Activated T-helper 1 cell treated with anti-CD3 and anti-CD28 coated beads, Interleukin-12 subunit alpha, Interleukin-12 subunit beta, Interleukin-2, Interleukin-4 antibody, amounts not matched to agents 30 ng/mL and 10 ng/mL and 1 ng/mL, durations not matched to agents 14 hours and 24 hours and 36 hours (primary cell): ENCODE measurements at places on chromosomes 11 and 22. TPM values are rescaled to one million over a fixed set of nuclear protein-coding genes. Genes with fewer than 3 reads are reported as not detected.
A peak's percentile ranks its signal among the peaks of the same experiment; 100 is the strongest.

TCN1 gene
- not detected in 2 replicates for total RNA-seq

GRCh38 chr11:1178201-1178885, 20.6 kb downstream of the MUC5AC start:
- no peak overlapping the region for H3K27ac ChIP-seq
- H3K27me3 ChIP-seq, result no peaks in the 10 kb centered on the region
- no peaks in the 10 kb centered on the region for H3K36me3 ChIP-seq
- H3K4me3 ChIP-seq, result no peak overlapping the region
- H3K4me1 ChIP-seq, result no peaks in the 10 kb centered on the region

- no peaks in the 10 kb centered on the region for H3K36me3 ChIP-seq
- peaks cover 3% of the 10 kb centered on the region for H3K27me3 ChIP-seq
- DNase-seq, result no peak
- H3K4me1 ChIP-seq, result peaks cover 9% of the 10 kb centered on the region
- H3K4me3 ChIP-seq, result no peak overlapping the region
Observed at GRCh38 chr11:69400771-69401590, 80.5 kb upstream of the LINC01488 start.

- no peak overlapping the region for H3K4me3 ChIP-seq
- no peak overlapping the region for H3K27ac ChIP-seq
- DNase-seq, result no peak
Observed at GRCh38 chr11:1445741-1446445, 40.7 kb downstream of the MOB2 start.

CELF1 gene
- 148 and 155 TPM in 2 replicates for total RNA-seq

GTSE1 gene
- total RNA-seq, result 39.0 and 39.9 TPM in 2 replicates

- no peak overlapping the region for H3K4me3 ChIP-seq
- no peaks in the 10 kb centered on the region for H3K36me3 ChIP-seq
- H3K4me1 ChIP-seq, result no peaks in the 10 kb centered on the region
- peaks cover 43% of the 10 kb centered on the region for H3K27me3 ChIP-seq
- no peak overlapping the region for H3K27ac ChIP-seq
Observed at GRCh38 chr11:116581349-116581748, 191.4 kb downstream of the BUD13 start.

VSIG10L2 gene
- total RNA-seq, result not detected in 2 replicates

KDM2A gene
- 114 and 119 TPM in 2 replicates for total RNA-seq

BACE1 gene
- 0.13 and 0.27 TPM in 2 replicates for total RNA-seq

- H3K27me3 ChIP-seq, result peaks cover 21% of the 10 kb centered on the region
- H3K36me3 ChIP-seq, result no peaks in the 10 kb centered on the region
- H3K4me3 ChIP-seq, result no peak overlapping the region
Observed at GRCh38 chr22:35842954-35843353, 125.3 kb downstream of the APOL5 start.

DNA sequence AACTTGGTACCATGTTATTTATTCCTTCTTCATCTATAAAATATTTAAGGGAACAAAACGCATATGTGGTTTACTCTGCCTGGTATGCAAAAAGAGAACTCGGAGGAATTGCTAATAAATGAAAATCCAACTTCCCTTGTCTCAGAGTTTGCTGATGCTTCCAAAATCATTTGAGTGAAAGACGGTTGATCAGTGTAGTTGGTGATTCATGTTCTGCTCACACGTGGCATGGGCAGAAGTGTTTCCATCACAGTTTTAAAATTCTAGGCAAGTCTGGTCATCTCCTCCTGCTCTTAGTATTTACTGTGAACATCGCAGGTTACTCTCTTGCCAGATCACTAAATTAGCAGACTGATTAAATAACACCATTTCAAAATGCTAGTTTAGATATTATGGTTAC, 11.9 kb upstream of the PARVB start:
- no peak overlapping the region for H3K4me3 ChIP-seq
- H3K4me1 ChIP-seq, result no peaks in the 10 kb centered on the region
- no peaks in the 10 kb centered on the region for H3K36me3 ChIP-seq
- no peak for DNase-seq
- no peaks in the 10 kb centered on the region for H3K27me3 ChIP-seq

DNA sequence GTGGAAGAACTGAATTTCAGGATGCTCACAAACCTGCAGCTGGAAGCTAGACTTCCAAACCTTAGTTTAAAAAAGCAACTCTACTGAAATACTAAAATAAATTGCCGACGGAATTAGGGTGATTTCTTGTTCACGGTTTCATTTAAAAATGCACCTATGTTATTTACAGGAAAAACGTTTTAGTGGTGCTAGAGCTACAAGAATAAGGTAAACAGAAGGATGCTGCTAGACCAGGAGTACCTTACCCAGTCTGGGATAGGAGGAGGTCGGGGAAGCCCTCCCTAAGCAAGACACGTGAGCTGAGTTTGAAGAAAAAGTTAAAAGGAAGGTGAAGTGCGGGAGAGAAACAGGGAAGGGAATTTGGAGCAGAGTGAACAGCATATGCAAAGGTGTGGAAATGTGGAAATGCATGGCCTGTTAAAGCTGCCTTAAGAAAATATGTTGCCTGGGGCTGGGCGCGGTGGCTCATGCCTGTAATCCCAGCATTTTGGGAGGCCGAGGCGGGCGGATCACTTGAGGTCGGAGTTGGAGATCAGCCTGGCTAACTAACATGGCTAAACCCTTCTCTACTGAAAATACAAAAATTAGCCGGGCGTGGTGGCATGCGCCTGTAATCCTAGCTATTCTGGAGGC, 1.4 kb upstream of the FTH1 start:
- H3K27me3 ChIP-seq, result no peaks in the 10 kb centered on the region
- peaks cover 69% of the 10 kb centered on the region for H3K4me1 ChIP-seq
- peaks cover 25% of the 10 kb centered on the region for H3K36me3 ChIP-seq
- peak overlapping the region; percentile 89 for H3K27ac ChIP-seq
- H3K4me3 ChIP-seq, result peak overlapping the region; percentile 83
- DNase-seq, result no peak

- DNase-seq, result no peak
- H3K4me3 ChIP-seq, result no peak overlapping the region
- H3K27ac ChIP-seq, result no peak overlapping the region
- H3K4me1 ChIP-seq, result no peaks in the 10 kb centered on the region
- no peaks in the 10 kb centered on the region for H3K36me3 ChIP-seq
Observed at GRCh38 chr11:71139516-71140205, 112.7 kb downstream of the SHANK2 start.

RELT gene
- total RNA-seq, result 34.6 and 37.6 TPM in 2 replicates

DNA sequence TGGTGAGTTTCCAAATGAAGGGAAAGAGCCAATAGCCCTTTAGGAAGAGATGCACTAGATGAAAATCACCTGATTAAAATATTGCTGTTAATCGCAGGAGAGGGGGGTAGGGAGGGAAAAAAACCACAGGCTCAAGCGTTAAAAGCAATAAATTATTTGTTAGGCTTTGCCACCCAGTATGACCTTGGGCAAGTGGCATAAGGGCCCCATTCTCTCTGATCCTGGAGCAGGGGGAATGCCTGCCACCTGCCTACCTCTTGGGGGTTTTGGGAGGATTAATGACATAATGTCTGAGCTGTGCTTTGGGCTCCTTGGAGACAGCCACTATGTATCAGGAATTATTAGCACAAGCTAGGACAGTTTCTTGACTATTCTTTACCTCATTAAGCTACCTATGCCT, 80.0 kb downstream of the ZNRF3 start:
- no peaks in the 10 kb centered on the region for H3K4me1 ChIP-seq
- H3K27me3 ChIP-seq, result peaks cover 70% of the 10 kb centered on the region
- no peak for DNase-seq
- H3K4me3 ChIP-seq, result no peak overlapping the region
- H3K36me3 ChIP-seq, result no peaks in the 10 kb centered on the region
- H3K27ac ChIP-seq, result no peak overlapping the region

DNA sequence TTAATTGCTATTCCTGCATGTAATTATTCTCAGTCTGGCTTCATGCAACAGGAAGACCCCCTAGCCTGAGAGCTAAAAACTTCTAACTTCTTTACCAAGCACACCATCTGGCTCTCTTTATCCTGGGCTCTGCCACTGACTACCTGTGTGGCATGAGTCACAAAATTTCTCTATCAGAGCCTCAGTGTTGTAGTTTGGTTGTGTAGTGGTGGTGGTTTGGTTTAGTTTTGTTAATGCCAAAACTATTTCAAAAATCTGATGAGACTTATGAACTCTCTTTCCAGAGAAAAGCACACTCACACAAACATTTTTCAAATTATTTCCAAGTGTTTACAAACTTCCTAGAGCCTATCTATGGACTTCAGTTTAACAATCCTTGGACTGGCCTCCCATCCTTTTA, 7.5 kb upstream of the IL17RA start:
- peaks cover 31% of the 10 kb centered on the region for H3K27me3 ChIP-seq
- no peak for DNase-seq
- no peak overlapping the region for H3K4me3 ChIP-seq
- H3K36me3 ChIP-seq, result peaks cover 2% of the 10 kb centered on the region

GRCh38 chr11:70643642-70644041, 245.3 kb downstream of the CTTN start:
- peaks cover 4% of the 10 kb centered on the region for H3K27me3 ChIP-seq
- no peak overlapping the region for H3K4me3 ChIP-seq
- H3K4me1 ChIP-seq, result no peaks in the 10 kb centered on the region
- DNase-seq, result no peak
- no peak overlapping the region for H3K27ac ChIP-seq

DNA sequence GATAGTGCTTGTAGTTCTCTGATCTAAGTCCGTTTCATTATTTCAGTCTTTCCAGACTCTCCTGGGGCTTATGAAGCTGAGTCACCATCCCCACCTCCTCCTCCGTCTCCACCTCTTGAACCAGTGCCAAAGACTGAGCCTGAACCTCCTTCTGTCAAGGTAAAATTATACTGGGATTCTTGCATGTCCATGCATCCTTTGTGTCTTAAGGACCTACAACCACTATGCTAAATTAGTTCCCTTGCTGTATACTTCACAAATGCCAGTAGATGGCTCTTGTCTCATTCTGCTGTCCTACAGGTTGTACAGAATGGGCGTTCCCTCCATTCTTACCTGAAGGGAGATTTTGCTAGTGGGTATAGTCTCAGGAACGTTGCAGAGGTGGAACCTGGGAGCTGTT, 42.2 kb downstream of the POLD3 start:
- H3K4me3 ChIP-seq, result no peak overlapping the region
- H3K27me3 ChIP-seq, result no peaks in the 10 kb centered on the region
- H3K27ac ChIP-seq, result no peak overlapping the region
- peaks cover 62% of the 10 kb centered on the region for H3K36me3 ChIP-seq
- DNase-seq, result no peak

- H3K4me1 ChIP-seq, result peaks cover 39% of the 10 kb centered on the region
- DNase-seq, result no peak
- peaks cover 12% of the 10 kb centered on the region for H3K27me3 ChIP-seq
- H3K4me3 ChIP-seq, result no peak overlapping the region
Observed at GRCh38 chr11:88534185-88534584, 196.6 kb upstream of the CTSC start.

OPCML gene
- total RNA-seq, result not detected in 2 replicates

- peak overlapping the region; percentile 77 for H3K4me3 ChIP-seq
- H3K4me1 ChIP-seq, result peaks cover 70% of the 10 kb centered on the region
- no peaks in the 10 kb centered on the region for H3K27me3 ChIP-seq
- peaks cover 20% of the 10 kb centered on the region for H3K36me3 ChIP-seq
Observed at GRCh38 chr11:123407130-123407995, 22.7 kb upstream of the GRAMD1B start.

GRCh38 chr22:30212363-30212995, 34.1 kb downstream of the LIF start:
- peak overlapping the region; percentile 4 for H3K4me3 ChIP-seq
- peaks cover 54% of the 10 kb centered on the region for H3K4me1 ChIP-seq
- peak overlapping the region; percentile 81 for H3K27ac ChIP-seq
- no peak for DNase-seq
- no peaks in the 10 kb centered on the region for H3K36me3 ChIP-seq

E2F8 gene
- total RNA-seq, result 25.6 and 28.2 TPM in 2 replicates

DNA sequence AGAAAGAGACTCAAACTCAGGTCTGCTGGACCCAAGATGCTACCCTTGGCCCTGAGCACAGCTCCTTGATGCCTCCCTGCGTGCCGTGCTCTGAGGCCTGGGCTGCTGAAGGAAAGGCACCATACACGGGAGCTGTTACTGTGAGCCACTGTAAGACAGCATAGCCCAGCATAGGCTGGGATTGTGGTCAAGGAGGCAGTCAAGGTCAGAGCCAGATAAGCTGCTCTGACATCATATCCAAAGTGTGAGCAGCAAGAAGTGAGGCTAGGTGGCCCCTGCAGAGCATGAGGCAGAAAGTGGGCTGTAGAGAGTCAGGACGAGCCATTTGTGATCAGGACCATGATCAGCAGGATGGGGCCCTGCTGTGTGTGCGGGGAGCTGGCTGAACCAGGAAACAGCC, 7.7 kb downstream of the SLC22A8 start:
- DNase-seq, result no peak
- H3K27ac ChIP-seq, result no peak overlapping the region
- no peak overlapping the region for H3K4me3 ChIP-seq
- H3K4me1 ChIP-seq, result no peaks in the 10 kb centered on the region
- peaks cover 8% of the 10 kb centered on the region for H3K27me3 ChIP-seq

GRCh38 chr11:84607975-84608836, 1018.9 kb downstream of the DLG2 start:
- H3K27ac ChIP-seq, result no peak overlapping the region
- no peak for DNase-seq
- H3K4me3 ChIP-seq, result no peak overlapping the region
- no peaks in the 10 kb centered on the region for H3K27me3 ChIP-seq
- H3K4me1 ChIP-seq, result no peaks in the 10 kb centered on the region

PRDX5 gene
- total RNA-seq, result 89.0 and 100 TPM in 2 replicates

GRCh38 chr22:24119476-24119875, 61.8 kb upstream of the SUSD2 start:
- no peak overlapping the region for H3K27ac ChIP-seq
- no peak overlapping the region for H3K4me3 ChIP-seq
- no peaks in the 10 kb centered on the region for H3K27me3 ChIP-seq
- DNase-seq, result no peak

BLID gene
- total RNA-seq, result not detected in 2 replicates

- DNase-seq, result no peak
- H3K27ac ChIP-seq, result no peak overlapping the region
- H3K4me1 ChIP-seq, result no peaks in the 10 kb centered on the region
- no peak overlapping the region for H3K4me3 ChIP-seq
Observed at GRCh38 chr11:81030186-81030585, 1589.4 kb upstream of the TENM4 start.

TUBGCP6 gene
- total RNA-seq, result 52.1 and 54.6 TPM in 2 replicates

GRCh38 chr11:111846063-111846462, 25.3 kb downstream of the ALG9 start:
- H3K27me3 ChIP-seq, result no peaks in the 10 kb centered on the region
- DNase-seq, result no peak
- peaks cover 6% of the 10 kb centered on the region for H3K4me1 ChIP-seq
- peaks cover 27% of the 10 kb centered on the region for H3K36me3 ChIP-seq
- H3K27ac ChIP-seq, result no peak overlapping the region
- H3K4me3 ChIP-seq, result no peak overlapping the region

- no peaks in the 10 kb centered on the region for H3K4me1 ChIP-seq
- H3K4me3 ChIP-seq, result no peak overlapping the region
- H3K27ac ChIP-seq, result no peak overlapping the region
- no peaks in the 10 kb centered on the region for H3K36me3 ChIP-seq
Observed at GRCh38 chr11:96940227-96940626, 550.4 kb downstream of the JRKL start.

C1QTNF4 gene
- 0.16 TPM in 1 of 2 replicates, not detected in the other for total RNA-seq

PKNOX2 gene
- not detected in 2 replicates for total RNA-seq

GRCh38 chr11:31323145-31323544, 46.4 kb downstream of the DCDC1 start:
- H3K4me1 ChIP-seq, result peaks cover 10% of the 10 kb centered on the region
- H3K4me3 ChIP-seq, result no peak overlapping the region
- H3K36me3 ChIP-seq, result no peaks in the 10 kb centered on the region
- H3K27me3 ChIP-seq, result peaks cover 2% of the 10 kb centered on the region
- H3K27ac ChIP-seq, result no peak overlapping the region
- no peak for DNase-seq

- H3K4me3 ChIP-seq, result no peak overlapping the region
- no peak overlapping the region for H3K27ac ChIP-seq
- peaks cover 16% of the 10 kb centered on the region for H3K36me3 ChIP-seq
- no peaks in the 10 kb centered on the region for H3K4me1 ChIP-seq
Observed at GRCh38 chr11:129933891-129934290, 38.5 kb upstream of the NFRKB start.
